ENCODE measurements at places on chromosomes 1 and 21. TPM values are rescaled to one million over a fixed set of nuclear protein-coding genes. Genes with fewer than 3 reads are reported as not detected.

DNA sequence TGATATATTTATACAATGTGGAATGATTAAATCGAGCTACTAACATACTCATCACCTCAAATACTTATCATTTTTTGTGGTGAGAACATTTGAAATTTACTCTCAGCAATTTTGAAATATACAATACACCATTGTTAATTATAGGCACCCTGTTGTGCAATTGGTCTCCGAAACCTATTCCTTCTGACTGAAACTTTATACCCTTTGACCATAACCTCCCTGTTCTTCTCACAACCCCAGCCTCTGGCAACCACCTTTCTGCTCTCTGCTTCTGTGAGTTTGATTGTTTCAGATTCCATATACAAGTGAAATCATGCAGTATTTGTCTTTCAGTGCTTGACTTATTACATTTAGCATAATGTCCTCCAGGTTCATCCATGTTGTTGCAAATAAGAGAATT, 49.5 kb downstream of the SETD4 start:
- no peak for DNase-seq

- DNase-seq: no peak
These were observed 5.0 kb downstream of the GUCA2B start for GRCh38 chr1:42158189-42158588.

DNA sequence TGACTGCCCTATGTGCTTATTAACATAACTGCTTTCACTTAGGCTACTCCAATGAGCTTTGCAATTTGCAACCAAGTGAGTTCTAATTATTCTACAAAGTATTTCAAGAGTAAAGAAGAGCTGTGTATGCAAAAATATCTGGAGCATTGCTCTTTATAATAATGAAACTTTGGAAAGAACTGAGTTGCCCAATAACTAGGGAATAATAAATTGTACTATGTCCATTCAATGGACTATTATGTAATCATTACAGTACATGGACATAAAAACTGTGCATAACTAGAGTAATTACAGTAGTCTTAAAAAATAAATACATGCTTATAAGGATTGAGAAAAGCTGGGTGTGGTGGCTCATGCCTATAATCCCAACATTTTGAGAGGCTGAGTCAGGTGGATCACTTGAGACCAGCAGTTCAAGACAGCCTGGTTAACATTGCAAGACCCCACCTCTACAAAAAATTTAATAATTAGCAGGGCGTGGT, 70.3 kb upstream of the JAK1 start:
- DNase-seq: no peak

DNA sequence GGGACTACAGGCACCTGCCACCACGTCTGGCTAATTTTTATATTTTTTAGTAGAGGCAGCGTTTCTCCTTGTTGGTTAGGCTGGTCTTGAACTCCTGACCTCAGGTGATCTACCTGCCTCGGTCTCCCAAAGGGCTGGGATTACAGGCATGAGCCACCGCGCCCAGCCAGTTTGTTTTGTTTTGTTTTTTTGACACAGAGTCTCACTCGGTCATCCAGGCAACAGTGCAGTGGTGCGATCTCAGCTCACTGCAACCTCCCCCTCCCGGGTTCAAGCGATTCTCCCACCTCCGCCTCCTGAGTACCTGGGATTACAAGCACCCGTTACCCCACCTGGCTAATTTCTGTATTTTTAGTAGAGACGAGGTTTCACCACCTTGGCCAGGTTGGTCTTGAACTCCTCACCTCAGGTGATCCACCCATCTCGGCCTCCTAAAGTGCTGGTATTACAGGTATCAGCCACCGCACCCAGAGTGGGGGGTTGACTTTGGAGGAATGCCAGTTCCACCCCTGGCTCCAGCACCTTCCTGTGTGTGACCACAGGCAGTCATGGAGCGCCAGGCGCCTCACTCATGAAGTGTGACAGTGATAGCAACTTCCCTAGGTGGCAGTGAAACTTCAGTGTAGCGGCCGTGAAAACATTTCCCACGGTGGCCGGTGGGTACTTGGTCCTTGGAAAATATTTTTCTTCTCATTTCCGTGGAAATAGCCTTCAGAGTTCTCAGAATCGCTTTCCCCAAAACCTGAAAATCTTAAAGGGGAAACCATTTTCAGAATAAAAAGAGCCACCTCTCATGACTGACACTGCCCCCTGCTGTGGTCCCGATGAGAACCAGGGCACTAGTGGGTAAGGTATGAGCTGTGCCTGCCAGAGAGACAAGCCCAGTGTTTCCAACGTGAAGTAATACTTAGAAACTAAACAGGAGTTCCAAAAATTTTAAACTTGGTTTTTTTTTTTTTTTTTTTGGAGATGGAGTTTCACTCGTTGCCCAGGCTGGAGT, 48.6 kb downstream of the WDR4 start:
- no peak for DNase-seq

GRCh38 chr1:203187304-203187685, 791 bp upstream of the CHI3L1 start:
- peak; percentile 43 for DNase-seq

DNA sequence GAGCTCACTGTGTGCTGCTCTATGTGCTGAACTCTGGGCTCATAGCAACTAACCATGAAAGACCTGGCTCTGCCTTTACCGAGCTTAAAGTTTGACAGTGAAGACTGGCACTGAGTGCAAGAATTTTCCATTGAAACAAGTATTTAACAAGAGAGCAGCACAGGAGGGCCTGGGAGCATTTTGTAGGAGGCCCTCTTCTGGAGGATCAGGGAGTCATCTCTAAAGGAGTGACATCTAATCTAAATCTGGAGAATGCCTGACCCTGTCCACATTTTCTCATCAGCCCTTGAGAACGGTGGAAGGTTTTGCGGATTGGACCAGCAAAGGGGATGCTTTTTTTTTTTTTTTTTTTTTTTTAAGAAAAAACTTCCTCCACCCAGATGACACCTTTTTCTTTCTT, 150.8 kb downstream of the ROR1 start:
- no peak for DNase-seq

- no peak for DNase-seq
These were observed 40.8 kb downstream of the RTCA start for GRCh38 chr1:100306735-100307313.

DNA sequence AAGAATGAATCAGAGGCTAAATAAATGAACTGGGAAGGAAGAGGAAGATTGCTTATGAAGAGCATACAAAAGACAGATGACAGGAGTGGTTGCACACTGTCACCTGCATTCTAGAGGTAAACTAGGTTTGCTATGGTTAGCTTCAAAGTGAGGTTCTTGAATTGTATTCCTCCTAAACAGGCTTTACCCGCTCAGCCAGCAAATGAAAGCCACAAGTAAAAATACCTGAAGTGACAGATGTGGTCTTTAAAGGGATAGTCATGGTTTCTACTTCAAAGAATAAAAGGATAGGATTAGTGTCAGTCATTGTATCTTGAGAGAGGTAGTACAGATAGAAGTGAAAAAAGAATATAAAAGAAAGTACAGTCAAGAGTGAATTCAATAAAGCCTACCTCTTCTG, 32.4 kb upstream of the PRDX6 start:
- no peak for DNase-seq

DNA sequence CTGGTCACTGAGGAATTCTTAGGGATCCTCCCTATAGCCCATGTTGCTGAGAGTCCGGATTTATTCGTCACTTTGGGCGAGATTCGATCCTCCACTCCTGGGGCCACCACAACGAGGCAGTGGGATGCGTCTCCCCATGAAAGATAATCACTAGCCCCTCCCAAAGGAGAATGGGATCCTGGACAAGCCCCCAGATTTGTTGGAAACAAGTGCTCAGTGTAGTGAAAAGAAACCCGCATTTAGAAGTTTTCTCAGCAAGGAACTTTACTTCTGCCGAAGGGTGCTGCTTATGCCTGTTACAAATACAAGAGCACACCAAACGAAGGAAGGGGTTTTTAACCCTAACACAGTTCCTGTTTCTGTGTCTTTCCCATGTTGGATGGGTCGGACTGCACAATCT, 83.3 kb downstream of the ZFYVE9 start:
- no peak for DNase-seq

GRCh38 chr1:22139817-22140216, 3.1 kb downstream of the WNT4 start:
- peak; percentile 55 for DNase-seq

DNA sequence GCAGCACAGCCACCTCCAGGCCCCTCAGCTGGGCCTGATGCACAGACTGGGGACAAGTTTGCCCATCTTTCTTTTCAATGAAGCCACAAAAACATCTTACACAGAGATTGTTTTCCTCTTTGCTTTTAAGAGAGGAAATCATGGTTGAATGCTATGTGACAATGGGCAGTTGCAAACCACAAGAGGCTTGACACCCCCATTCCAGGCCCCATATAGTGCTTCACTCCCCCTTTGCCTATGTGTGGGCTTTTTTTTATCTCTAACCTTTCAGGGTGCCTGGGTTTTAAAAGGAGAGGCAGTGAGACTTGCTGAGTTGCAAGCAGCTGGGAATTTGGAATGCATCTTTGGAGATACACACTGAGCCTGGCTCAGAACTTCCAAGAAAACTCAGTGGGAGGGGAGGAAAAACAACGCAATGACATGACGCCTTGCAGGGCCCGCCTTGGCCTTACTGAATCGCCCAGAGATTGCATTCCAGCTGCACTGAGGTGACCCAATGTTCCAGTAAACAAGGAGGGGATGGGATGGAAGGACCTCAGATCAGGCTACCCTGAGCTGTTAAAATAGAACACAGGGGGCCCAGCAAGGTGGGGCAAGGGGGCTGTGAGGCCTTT, 145.2 kb upstream of the ZNF648 start:
- no peak for DNase-seq

DNA sequence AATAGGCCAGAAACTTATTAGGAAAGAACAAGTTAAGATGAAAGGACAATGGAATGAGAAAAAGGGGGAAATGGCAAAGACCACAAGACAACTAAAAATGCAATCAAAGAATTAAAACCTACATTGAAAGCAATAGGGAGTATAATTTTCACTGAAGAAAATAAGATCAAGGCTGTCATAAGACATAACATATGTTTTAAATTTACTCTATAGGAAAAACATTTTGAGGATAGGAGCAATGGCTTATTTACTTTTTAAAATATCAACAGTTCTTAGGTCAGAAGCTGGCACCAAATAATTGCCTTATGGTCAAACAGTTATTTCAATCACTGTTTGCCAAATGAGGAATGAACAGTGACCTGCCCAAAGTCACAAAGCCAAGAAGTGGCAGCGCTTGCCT, 171.2 kb upstream of the HOOK1 start:
- no peak for DNase-seq

DNA sequence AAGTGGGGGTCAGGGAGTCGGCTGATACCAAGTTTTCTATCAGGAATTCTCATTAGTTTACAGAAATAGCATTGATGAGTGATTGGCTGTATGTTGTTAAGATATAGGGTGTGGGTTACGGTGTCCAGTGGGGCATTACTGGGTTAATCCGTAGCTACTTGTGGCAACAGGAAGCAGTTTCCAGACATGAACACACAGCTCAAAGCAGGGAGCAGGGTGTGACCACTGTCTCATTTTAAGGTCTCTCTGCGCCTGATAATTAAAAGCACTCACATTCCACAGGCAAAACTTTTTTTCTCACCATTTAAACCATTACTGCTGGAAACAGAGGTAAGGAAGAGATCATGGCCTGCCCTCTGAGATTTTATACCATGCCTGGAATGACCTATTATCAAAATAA, 114.9 kb downstream of the SIK1 start:
- DNase-seq: no peak

The OR14I1 gene
- not detected for total RNA-seq

The KCND3 gene
- 0.21 TPM for total RNA-seq

The S100A2 gene
- total RNA-seq: 0.94 TPM

The THEM5 gene
- not detected for total RNA-seq
